ENCODE measurements at places on chromosomes 4 and X.

DNA sequence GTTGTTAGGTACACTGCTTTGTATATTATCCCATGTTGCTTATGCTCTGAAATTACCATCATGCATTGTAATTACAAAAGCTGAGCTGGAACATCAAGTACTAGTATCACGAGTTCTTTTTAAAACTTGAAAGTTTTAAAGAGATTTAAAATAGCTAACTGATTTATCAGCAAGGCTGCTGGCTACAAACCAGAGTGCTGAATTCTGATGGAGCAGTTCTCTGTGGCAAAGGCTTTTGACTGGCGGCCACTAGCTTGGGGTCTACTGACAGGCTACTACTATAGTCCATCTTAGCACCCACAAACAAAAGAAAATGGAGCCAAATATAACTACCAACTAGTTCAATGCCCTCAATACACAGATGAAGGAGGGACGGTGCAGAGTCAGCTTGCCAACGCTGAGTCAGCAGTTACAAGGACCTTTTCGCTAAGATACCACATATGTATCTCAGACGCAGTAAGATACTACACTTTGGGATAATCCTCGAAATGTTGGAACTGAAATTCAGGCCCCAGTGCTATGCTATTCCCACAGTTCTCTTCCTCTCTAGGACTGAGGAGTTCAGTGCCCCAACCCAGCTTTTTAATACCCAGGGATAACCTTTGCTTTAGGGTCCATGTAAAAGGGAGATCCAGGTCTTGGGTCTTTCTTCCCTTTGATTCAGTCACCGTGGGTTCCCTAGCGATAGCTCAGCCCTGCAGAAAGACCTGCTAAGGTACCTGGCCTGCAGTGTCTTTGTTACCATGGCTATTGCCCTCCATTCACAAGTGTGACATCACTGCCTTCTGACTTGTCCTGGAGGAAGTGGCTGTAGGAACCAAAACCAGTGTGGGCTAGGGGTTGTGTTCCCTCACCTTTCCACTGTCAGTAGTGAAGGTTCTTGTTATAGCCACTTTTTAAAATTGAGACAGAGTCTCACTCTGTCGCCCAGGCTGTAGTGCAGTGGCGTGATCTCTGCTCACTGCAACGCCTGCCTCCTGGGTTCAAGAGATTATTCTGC lies 22.8 kb downstream of the MFAP3L start:
- no peak for DNase-seq

- no peak for DNase-seq
Measured at GRCh38 chr4:45131020-45131419, 404.7 kb upstream of the GNPDA2 start.

DNA sequence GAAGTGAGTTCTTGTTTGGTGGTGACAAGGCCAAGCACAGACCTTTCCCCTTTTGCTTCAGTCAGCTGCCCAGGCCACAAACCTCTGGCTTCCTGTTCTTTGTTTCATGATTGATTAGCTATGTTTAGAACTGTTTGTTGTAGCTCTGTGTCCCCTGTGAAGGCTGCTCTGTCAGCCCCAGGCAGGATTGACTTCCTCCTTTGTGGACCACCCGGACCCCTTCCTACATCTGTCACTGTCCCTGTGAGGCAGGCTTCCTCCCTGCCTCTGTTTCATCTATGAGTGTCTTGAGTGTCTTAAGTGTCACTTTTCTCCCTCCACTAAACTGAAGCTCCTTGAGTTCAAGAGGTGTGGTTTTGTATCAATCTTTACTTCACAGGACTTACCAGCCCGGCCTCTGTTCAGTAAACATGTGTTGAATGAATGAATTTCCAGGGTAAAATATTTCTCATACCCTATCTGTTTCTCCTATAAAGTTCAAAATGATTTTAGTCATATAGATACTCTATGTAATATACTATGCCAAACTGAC lies 83.5 kb downstream of the ZNF674 start:
- no peak for DNase-seq

DNA sequence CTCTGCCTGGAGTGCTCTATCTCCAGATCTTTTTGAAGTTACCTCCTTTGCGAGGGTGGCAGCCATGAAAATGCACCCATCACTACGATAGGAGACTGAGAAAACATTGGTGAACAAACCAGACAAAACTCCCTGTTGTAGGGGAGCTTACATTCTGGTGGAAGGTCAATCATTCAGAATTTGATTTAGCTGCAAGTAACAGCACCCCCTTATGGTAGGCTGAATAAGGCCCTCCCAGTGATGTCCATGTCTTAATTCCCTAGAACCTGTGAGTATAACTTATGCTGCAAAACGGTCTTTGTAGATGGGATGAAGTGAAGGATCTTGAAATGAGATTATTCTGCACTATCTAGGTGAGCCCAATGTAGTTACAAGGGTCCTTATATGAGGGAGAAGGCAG lies 5.6 kb upstream of the TEC start:
- DNase-seq = no peak

GRCh38 chr4:17595471-17596005 lies 18.5 kb downstream of the LAP3 start:
- DNase-seq = no peak

- DNase-seq = no peak
Measured at GRCh38 chr4:146095091-146095690, 80.3 kb upstream of the LSM6 start.

DNA sequence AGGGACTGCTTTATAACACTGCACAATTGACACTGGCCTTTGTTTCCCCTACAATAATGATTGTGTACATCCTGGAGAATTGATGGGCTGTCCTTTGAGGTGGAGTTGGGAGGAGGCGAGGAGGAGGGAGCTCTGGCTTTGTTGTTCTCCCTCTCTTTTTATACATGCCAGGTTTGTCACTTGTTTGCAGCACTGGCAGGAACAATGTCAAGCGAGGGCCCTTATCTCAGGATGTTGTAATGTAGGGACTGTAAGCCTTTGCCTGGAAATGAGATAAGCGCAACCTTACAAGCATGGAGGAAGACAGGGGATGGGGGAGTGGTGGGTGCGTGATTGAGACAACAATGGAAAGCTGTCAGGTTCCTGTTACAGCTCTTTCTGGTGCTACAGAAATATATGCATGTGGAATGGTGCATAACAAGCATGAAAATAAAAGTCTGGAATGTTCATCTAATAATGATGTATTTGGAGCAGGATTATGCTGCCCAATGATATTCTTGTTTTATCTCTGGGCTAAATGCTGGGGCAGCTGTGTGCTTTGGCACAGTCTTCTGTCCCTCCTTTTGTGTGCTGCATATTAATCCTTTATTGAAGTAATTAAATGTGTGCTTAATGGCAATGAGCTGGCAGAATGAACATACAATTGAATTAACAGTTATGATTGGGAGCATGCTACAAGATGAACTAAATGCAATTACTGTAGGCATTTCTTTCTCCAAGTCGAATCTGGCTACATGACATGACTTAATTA lies 294.4 kb downstream of the GPAT3 start:
- no peak for DNase-seq

DNA sequence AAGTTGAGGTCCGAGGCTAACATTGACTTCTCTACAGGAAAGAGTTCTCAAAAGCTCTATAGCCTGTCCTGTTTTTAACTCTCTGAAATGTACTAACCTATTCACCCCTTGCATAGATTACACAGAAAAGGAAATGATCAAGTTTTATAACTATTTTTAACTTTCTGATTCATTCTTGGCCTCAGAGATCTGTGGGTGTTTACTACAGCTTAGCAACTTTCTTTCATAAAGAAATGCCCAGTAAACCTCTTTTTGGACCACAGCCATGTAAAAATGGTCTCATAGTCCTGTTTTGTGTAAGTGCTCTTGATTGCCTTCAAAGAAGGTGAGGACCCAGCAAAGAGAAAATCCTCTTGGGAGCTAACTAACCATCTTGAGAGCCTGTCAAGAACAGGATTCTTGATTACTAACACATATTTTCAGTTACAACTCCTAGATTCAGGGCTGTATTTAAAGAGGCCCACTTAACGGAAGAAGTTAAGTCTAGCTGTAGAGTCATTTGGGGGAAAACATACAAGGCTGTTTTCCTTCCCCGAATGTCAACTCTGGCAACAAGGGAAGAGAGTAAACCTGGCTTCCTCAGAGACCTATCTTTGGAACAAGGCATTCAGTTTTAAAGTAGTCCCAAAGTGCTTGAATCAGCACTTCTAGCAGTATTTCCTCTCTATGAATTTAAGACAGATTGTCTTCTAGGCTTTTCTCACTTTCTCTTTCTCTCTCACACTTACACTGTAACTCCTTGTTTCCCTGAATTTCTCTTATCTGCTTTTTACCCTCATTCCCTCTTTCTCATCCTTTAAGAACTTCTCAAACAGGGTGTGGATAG lies 78.2 kb downstream of the IL21 start:
- no peak for DNase-seq

DNA sequence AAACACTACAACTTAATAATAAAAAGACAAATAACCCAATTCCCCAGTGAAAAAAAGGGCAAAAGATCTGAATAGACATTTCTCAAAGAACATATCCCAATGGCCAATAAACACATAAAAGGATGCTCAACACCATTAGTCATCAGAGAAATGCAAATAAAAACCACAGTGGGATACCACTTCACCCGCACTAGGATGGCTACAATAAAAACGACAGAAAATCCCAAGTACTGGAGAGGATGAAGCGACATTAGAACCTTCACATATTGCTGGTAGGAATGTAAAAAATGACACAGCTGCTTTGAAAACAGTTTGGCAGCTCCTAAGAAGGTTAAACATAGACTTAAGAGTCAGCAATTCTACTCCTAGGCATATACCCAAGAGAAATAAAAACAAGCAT lies 140.6 kb upstream of the ARX start:
- no peak for DNase-seq

GRCh38 chrX:25202827-25203226 lies 187.1 kb upstream of the ARX start:
- no peak for DNase-seq

DNA sequence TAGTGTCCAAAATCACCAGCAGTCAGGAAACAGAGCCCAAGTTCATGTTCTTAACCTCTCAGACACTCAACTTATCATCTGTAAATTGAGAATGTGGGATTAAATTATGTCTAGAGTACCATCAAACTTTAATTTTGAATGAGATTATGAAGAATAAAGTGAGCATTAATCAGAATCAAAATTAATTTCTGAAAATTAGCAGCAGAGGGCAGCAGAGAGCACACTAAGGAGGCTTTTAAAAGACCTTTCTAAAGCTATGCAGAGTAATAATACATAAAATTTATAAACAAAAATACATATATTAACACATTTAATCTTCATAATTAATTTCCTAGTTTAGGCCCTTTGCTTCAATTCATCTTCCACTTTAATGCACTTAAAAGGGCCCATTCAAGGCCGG lies 7.1 kb downstream of the TASL start:
- DNase-seq = no peak

GRCh38 chrX:8879750-8880149 lies 78.6 kb upstream of the FAM9A start:
- DNase-seq = no peak

DNA sequence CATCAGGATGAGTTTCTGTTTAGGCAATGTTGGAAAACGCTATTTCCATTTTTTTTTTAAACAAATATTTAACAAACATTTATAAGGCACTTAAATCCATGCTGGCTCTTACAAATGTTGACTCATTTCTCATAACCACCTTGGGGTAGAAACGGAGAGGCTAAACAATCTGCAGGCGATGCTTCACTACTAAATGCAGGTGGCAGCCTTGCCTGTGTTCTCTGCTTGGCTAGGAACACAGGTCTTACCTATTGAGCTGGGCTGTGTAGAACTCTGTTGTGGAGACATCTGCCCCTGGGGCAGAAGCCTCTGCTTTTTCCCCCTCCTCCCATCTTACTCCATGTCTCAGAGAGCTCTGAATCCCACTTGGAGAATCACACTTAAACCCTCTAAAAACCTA lies 1.4 kb upstream of the CXCL1 start:
- no peak for DNase-seq

- no peak for DNase-seq
Measured at GRCh38 chr4:153512162-153512852, 46.1 kb downstream of the TMEM131L start.

DNA sequence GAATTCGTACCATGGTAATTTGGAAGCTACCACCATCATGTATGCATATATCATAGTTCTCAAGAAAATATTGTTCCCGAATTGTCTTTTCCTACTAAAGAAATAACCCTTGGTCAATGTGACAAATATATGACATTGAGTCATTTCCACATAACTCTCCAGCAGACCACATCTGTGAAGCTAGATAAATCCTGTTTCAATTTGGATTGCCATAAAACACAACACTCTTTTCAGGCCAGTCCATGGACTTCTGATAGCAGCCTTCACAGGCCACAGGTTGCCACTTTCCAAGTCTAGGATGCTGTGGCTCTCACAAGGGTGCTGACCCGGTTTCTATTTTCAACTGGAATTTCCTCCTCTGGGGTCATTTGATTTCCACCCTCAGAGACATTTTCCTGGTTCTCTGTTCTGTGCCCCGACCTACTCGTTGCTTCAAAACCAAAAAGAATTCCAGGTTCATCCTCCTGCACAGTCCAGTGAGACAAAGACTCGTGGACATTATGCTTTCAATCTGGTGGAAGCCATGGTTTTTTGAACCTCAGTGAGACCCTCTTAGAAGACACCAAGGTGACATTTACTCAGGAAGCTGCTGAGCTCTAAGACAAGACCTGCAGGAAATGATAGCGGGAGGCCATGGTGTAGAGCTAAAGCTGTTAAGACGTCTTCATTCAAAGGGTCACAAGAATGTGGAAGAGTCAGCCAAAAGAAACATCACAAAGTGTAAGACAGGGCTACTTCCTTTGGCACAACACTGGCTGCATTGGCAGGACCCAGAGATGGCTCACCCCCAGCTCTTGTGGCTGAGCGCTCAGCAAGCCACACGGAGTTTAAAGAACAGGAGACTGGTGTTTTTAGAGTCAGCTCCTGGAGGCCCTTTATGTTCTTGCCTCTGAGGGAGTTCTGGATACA lies 119.8 kb downstream of the AMELX start:
- DNase-seq = no peak

GRCh38 chr4:153068751-153069150 lies 132.6 kb downstream of the FHDC1 start:
- DNase-seq = no peak

DNA sequence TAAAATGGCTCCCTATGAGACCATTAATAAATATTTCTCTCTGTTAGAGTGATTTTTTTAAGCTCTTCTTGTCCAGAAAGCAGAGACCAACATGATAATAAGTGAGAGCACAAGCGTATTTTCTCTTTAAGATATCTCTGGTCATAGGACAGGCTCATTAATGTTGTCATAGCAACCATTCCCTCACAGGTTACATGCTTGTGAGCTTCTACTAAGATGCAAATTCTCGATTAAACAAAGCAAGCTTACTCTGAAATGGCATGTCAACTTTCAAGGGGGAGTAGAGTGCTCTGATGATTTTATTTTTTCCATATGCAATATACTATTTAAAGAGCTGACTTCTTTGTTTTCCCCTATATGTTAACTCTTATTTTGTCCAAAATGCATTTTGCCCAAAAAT lies 487.2 kb upstream of the LCORL start:
- no peak for DNase-seq

DNA sequence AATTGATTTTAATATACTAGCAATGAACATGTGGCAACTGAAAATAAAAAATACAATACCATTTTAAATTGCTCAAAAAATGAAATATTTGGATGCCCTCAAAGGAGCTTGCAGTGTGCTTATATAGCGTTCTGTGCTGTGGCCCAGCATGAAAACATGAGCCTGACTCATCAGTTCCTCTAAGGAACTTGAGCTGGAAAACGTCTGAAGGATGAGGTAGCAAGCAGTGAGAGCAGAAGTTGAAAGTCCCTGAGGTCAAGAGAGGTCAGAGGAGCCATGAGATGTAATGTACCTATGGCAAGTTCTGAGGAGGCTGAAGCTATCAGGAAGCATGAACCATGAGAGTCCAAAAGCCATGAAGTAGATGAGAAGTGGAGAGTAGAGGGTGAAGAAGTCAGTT lies 59.7 kb downstream of the HMGB3 start:
- no peak for DNase-seq
